Stimulated activated CD4-positive, alpha-beta T cell treated with anti-CD3 and anti-CD28 coated beads, Interleukin-15, amount 100 ng/mL, for 24 hours (primary cell): ENCODE measurements at places on chromosomes 6 and 20.
A peak's percentile ranks its signal among the peaks of the same experiment; 100 is the strongest.

DNA sequence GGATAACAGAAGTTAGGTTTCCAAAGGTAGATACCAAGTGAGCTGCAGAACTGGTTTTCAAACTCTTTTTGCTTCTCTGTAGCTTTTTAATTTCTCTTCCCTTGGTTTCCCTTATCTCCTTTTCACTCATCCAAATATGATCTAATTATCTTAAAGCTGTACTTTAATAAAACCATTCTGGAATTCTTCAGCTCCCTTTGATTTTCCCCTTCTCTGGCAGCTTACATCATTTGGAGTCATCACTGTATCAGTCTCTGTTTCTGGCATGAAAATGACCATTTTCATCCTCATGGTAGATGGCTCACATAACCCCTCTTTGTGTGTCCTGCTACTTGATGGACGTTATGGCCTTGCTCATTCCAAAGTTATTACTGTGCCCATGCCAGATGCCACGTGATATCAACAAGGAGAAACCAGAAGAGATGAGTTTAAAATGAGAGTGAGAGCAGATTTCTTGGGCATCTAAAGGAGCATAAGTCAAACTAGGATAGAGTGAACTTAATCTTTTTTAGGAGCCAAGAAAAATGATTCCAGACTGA is 620.2 kb downstream of the QKI start:
- no peak for DNase-seq

DNA sequence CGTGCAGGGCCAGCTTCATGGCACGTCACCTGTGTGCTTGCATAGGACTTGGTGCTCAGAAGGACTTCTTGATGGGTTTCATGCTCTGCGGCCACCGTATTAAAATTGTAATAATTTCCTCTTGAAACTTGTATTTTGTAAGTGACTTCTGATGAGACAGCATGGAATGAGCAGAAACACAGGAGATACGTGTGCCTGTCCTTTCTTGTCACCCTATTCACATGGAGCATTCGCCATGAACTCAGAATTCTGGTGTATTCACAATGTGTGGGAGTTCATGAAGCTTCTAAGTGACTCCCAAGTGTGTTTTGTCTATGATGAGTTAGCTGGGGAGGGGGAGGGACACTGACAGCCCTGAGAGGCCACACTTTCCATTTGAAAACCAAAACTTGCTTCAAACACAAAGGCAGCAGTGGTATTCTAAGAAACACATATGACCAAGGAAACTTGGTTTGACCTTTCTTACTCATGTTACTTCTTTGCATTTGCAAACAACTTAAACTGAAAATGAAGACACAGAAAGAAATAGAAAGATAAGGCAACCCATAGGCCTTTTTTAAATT is 92.1 kb upstream of the NEDD9 start:
- DNase-seq: peak; percentile 72

GRCh38 chr6:10028222-10028621 is 386.7 kb downstream of the TFAP2A start:
- DNase-seq: no peak

DNA sequence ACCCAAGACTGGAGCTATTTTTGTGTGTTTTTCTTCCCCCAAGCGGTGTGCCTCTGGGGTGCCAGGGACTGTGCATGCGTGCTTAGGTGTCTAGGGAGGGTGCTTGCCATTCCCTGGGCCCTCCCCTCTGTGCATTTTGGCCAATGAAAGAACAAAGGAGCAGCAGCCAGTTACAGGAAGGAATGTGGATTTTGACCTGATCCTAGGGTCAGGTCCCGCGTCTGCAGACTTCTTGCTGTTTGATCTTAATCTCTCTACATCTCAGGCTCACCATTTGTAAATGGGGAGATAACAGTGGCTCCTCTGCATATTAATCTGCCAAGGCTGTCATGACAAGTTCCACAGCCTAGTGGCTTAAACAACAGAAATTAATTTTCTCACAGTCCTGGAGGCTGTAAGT is 699.1 kb downstream of the QKI start:
- no peak for DNase-seq

DNA sequence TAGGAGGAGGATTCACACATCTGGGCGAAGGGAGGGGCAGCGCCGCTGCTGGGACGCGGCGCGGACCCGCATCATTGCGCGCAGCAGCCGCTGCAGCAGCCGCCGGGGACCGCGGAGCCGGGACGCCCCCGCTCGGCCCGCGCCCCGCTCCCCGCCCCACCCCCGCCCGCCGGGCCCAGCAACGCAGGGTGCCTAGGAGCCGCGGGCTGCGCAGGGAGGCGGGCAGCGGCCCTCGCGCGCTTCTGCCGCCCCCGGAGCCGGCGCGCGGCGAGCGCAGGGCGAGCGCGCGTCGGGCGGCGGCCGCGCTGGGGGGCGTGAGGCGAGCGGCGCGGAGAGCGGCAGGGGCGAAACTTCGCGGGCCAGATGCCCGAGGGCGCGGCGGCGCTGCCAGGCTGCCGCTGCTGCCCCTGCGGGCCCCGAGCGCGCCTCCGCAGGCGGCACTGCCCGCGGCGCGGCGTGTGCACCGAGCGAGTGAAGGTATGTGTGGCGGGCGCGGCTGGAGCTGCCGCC is at the start of gene NKAIN2:
TSS of gene NKAIN2 (plus strand) at position 362 of the 510 bp plus-strand sequence.
- DNase-seq: no peak

GRCh38 chr20:22770241-22770800 is 185.9 kb upstream of the FOXA2 start:
- no peak for DNase-seq

DNA sequence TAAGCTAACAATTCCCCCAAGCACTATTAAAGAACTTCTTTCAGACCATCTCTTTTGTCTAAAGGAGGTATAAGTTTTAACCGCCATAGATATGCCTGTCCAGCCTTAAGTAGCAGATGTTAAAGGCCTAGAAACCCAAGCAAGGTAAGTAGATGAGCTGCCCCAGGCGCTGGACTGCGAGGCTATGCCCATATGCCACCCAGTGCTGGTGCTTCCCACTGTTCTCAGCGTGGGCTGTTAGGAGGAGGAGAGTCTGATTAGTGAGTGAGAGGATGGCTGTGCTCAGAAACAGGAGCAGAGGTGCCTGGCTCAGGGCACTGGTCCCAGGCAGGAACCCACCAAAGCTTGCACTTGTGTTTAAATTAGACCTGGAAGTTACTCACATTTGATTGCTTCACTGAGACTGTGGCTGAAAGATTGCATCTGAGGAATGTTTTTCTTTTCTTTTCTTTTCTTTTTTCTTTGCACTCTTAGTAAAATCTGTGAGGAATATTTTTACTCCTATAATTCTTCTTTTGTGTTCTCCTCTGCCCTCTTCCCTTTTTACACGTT is 32.2 kb downstream of the PRPH2 start:
- no peak for DNase-seq

GRCh38 chr6:101397199-101397598 is 3.7 kb downstream of the GRIK2 start:
- no peak for DNase-seq

DNA sequence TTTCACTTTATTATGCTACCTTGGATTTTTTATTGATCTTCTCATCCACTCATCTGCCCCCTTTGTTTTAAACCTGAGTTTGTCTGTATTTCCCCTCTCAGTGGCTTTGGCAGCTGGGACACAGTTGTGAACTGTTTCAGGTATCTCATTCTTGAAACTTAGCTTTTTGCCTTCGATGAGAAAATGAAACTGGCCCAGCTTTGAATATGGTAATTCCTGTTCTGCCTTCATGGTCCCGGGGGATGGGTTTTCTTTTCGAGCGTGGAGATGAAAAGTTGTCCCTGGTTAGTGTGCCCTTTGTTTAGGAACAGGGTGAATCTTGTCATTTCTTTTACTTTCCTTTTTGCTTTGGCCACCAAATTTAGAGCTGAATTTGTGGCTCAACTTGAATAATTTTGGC is 25.6 kb downstream of the DHX35 start:
- DNase-seq: no peak

GRCh38 chr6:7770111-7770510 is 44.2 kb downstream of the BMP6 start:
- DNase-seq: no peak

- DNase-seq: no peak
These were observed 65.2 kb downstream of the PRL start for GRCh38 chr6:22231616-22232015.

DNA sequence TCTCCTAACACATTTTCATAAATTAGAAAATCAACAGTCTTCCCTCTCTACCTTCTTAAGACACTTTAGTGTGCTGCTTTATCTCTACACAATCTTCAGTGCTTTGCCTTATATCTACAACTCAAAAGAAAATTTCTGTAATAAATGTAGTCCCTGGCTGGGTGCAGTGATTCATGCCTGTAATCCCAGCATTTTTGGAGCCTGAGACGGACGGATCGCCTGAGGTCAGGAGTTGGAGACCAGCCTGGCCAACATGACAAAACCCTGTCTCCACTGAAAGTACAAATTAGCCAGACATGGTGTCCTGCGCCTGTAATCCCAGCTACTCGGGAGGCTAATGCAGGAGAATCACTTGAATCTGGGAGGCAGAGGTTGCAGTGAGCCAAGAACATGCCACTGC is 9.7 kb upstream of the EDN1 start:
- no peak for DNase-seq

- no peak for DNase-seq
These were observed 81.2 kb upstream of the MAN1A1 start for GRCh38 chr6:119430805-119431204.

- DNase-seq: no peak
These were observed 47.9 kb upstream of the SLC22A16 start for GRCh38 chr6:110524305-110524704.

DNA sequence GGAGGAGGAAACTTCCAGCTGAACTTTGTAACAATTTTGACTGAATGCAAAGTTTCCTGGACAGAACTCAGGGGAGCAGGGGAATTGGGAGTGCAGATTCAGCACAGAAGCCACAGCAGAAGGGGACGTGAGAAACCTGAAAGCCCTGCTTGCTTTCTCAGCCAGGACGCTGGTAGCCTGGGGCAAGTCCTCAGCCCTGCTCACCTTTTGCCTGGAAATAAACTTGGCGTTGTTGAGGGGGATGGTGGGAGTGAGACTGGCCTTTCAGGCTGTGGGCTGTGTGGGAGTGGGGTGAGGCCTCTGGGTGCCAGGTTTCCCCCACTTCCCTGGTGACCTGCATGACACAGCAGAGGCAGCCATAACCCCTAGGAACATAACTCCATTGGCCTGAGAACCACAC is 238.1 kb upstream of the HS3ST5 start:
- no peak for DNase-seq

- DNase-seq: no peak
These were observed 25.7 kb downstream of the ARMC2 start for GRCh38 chr6:108873971-108874370.

- DNase-seq: no peak
These were observed 10.0 kb downstream of the MBOAT1 start for GRCh38 chr6:20202324-20202658.

- DNase-seq: no peak
These were observed 32.2 kb upstream of the ADGRF5 start for GRCh38 chr6:46953921-46954320.

DNA sequence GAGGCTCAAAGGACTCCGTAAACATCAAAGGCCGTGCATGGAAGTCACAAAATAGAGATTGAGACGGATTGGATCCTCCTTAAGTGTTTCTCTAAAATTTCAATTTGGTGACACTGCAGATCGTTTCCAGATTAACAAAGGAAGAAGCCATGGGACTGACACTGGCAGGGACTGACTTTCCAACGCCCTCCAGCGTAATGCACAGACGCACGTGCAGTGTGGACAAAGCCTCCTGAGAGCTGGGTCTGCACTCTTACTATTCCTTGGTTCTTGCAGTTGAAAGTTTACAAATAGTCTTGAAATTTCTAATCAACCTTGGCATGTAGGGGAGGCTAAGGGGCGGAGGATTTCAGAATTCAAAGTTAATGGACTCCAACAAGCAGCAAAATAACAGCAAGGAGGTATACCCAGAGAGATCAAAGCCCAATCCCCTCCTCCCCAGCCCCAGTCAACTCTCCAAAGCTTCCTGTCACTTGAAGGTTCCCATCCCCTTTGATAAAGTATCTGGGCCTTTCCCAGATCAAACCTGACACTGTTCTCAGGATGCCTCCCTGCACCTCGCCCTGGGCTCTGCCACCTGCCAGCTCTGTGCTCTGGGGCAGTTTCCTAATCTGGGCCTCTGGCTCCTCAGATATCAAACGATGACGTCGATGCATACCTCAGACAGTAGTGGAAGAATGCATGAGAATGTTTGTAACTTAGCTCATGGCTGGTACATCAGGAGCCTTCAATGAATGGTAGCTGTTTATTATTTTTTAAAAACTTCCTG is 106.5 kb upstream of the TRAF3IP2 start:
- DNase-seq: no peak

- DNase-seq: peak; percentile 11
These were observed 98.8 kb downstream of the SOD2 start for GRCh38 chr6:159594106-159594749.

GRCh38 chr20:50675671-50676376 is 15.5 kb downstream of the RIPOR3 start:
- DNase-seq: no peak
